ENCODE measurements at places on chromosomes 12 and 14.

GRCh38 chr14:90096566-90096965 is 34.8 kb downstream of the KCNK13 start:
- no peak for DNase-seq

DNA sequence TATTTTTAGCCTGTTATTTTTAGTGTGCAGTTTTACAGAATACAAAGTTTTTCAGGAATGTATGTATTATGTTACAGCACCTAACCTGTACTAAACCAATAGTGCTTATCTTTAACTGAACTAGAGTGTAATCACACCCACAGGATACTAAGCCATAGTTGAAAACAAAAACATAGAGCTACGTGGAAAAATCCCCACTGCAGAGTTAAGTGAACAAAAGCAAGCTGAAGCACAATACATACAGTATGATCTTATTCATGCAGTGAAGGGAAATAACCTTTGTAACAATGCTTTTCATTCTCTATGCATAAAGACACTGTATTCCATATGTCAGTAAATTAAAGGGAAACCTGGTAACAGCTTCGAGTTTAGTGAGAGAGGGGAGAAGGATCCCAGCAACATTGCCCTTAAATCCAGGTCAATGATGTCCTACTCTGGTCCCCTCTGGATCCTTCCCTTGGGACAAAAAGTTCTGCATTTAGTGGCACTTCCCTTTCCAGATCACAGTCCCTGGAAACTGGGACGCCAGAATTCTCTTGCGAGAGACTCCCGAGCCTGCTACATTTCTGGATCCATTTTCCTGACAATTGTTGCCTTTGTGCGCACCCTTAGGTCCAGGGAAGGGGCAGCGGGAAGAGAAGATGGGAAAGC is 121.3 kb upstream of the CCND2 start:
- no peak for DNase-seq

GRCh38 chr14:85180876-85181275 is 349.1 kb upstream of the FLRT2 start:
- DNase-seq: no peak

DNA sequence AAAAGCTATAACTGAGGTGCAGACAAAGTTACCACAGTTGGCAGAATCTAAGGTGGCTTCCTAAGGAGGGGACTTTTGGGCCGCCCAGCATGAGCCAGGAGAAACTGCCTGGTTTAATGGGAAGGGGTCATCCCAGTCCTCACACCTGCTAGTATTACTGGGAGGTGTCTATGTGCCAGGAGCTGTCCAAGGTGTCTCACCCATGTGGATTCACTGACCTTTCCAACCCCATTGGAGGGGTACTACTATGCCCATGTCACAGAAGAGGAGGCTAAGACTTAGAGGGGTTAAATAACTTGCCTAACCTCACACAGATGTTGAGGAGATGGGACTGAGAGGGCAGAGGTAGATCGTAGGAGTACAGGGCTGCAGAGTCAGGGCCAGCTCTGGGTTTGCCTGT is 10.2 kb downstream of the ABCB9 start:
- DNase-seq: no peak

GRCh38 chr12:127063339-127064072 is 1203.5 kb upstream of the TMEM132C start:
- no peak for DNase-seq

DNA sequence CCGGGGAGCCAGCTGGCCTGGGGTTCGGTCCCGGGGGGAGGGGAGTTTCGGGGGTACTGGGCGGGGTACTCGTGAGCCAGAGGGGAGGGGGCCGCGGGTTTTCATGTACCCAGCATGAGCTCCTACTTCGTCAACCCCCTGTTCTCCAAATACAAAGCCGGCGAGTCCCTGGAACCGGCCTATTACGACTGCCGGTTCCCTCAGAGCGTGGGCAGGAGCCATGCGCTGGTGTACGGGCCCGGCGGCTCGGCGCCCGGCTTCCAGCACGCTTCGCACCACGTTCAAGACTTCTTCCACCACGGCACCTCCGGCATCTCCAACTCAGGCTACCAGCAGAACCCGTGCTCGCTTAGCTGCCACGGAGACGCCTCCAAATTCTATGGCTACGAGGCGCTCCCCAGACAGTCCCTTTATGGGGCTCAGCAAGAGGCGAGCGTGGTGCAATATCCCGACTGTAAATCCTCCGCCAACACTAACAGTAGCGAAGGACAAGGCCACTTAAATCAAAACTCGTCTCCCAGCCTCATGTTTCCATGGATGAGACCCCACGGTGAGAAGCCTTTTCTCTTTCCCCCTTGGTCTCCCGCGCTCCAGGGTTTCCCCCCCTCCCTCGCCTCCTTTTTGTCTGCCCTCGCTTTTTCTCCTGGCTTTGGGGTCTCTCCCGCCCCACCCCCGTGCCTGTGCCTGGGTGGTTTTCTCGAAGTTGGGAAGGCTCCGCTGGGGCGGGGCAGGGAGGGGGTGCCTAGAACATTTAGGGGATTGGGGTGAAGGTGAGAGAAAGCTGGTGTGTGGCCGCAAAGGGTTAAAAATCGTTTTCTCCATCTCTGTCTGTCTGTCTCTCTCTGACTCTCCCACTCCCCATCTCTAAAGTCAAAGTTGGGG is 627 bp downstream of the HOXC8 start:
- DNase-seq: no peak

- DNase-seq: no peak
These were observed 135.2 kb downstream of the KICS2 start for GRCh38 chr12:64086946-64087345.

- no peak for DNase-seq
These were observed 53.9 kb upstream of the PWP1 start for GRCh38 chr12:107631715-107632114.

DNA sequence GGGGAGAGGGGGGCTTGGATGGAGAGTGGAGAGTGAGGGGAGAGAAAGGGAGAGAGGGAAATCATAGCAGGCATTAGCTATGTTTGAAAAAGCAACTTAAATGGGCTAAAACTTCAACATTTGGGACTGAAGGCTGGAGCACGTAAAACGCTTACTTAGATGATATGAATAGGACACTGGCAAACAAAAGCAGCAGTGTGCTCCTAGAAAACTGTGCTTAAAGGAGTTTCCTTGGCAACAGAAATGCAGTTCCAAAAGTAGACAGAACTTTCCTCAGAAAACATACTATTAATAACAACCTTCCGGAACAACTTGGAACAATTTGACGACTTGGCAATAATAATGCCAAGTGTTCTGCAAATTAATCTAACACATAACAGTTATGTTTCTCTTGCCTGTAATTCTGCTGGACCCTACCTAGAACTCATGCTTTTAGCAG is 235.5 kb upstream of the NPAS3 start:
- peak; percentile 38 for DNase-seq

DNA sequence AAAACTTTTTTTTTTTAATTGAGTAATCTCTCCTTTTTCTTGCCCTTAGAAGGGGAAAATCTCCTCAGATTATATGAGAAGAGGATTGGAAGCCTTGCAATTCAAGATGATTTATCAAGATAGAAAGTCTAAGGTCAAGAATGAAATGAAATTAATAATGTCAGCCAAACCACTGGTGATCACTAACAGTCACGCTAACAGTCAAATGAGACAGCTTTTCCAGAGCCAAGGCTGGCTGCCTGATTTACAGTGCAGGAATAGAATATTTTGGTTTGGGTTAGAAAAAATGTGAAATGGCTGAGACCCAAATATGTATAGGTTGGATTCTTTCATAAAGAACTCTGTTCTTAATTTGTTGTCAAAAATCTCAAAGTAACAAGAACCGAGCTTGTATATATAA is 204.3 kb downstream of the PPM1H start:
- DNase-seq: peak; percentile 73

GRCh38 chr12:7439579-7440505 is 4.1 kb downstream of the CD163L1 start:
- peak; percentile 69 for DNase-seq

GRCh38 chr12:75704664-75705063 is 193.3 kb upstream of the KRR1 start:
- DNase-seq: peak; percentile 64

GRCh38 chr14:51335531-51335930 is 95.5 kb downstream of the TMX1 start:
- no peak for DNase-seq

DNA sequence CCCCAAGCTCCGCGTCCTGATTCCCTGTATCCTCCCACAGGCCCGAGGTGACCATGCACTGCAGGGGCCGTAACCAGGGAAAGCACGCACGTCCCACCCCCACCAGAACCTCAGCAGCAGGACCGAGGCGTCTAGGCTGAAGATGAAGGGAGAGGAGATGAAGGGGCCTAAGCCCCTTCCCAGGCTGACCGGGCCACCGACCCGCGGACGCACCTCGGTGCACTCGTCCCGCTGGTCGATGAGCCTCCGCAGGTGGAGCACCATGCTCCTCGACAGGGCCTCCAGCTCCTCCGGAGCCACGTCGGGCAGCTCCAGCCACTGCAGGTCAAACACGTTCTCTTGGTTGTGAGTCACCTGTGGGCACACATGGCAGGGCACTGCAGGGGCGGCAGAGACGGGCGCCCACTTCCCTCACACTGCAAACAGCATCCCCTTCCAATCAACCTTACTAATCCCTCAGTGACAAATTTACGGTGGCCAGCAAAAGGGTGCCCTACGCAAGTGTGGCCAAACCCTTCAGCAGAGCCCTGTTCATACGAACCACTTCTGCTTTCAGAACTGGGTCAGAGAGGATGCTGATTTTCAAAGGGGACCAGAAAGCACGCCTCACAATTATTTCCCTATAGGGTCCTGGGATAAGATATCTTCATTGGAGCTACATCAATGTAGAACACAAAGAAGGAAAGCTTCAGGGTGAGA is 77.8 kb downstream of the CCDC88C start:
- DNase-seq: no peak

DNA sequence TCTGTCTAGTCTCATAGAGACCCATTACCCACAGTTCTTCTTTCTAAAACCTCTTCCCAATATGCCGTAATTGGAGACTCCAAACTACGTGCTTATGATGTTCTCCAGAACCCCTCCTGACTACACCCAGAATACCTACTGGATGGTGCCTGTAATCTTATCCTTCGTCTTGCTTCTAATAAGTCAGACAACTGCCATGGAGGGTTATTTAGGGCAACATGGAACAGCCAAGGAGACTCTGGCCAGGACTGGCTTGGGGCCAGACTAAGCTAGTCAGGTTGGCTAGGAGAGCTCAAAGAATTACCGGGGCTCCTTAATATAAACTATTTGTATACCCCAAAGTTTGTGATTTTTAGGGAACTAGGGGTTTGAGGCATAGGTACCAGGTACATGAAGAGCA is 6.8 kb downstream of the PFKM start:
- DNase-seq: no peak

GRCh38 chr14:95282354-95282985 is 37.2 kb downstream of the CLMN start:
- no peak for DNase-seq

DNA sequence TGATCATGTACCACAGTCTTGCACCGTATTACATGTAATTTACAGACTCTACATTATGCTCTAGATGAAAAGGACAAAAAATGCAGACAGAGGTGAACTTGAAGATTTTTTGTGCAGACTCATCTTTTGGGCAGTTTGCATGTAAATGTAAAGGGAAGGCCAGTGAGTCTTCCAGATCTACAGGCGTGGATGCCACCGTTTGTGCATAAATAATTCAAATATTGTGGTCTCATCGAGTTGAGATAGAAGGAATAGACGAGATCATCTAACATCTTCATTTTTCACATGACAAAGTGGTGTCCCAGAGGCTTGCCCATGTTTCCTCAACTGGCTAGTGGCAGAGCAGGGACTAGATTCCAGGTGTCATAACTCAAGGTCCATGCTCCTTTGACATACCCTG is 125.2 kb downstream of the ALX1 start:
- no peak for DNase-seq

GRCh38 chr14:101201535-101202151 is 298.1 kb upstream of the RTL1 start:
- no peak for DNase-seq

DNA sequence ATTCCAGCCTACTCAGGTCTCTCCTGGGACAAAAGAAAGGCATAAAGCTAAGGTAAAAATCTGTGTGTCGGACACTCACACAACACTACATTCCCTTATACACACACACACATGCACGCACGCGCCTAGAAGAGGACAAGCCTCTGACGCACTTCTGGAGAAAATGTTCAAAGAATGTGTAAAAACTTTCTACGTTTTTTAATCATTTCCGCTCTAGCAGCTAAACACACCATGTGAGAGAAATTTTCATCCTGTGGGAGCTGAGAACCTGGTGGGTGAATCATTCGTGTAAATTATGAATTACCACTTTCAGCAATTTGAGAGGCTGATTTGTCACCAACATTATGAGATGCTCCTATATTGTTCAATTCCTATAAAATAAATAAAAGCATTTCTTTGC is 494.5 kb downstream of the TMEM132D start:
- DNase-seq: no peak

GRCh38 chr14:59314953-59315599 is 126.6 kb downstream of the DAAM1 start:
- no peak for DNase-seq

- DNase-seq: no peak
These were observed 103.7 kb downstream of the PRICKLE1 start for GRCh38 chr12:42485823-42486222.

DNA sequence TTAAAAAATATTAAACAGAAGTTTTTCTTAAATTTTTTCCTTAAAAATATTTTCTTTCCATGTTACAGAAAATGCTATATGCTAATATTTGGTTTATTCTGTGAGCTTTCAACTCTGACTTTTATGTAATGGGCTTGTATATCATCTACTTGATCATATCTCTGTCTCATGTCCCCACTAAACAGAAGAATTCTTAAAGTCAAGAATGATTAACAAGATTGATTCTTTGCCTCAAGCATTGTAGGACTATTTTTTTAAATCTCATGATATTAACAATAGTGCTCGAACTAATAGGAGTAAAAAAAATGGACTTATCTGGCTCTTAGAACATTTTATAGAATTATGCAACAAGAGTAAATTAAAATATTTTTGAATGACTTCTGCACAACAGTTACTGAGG is 206.3 kb downstream of the C12orf50 start:
- DNase-seq: no peak

GRCh38 chr12:68203460-68203875 is 22.1 kb downstream of the IL26 start:
- DNase-seq: no peak

- DNase-seq: no peak
These were observed 15.1 kb upstream of the PPFIBP1 start for GRCh38 chr12:27508736-27509431.

All from choroid plexus epithelial cell (primary cell).